ENCODE measurements at places on chromosomes 1 and 21.

- DNase-seq = peak; percentile 7
These were observed at the start of gene B3GALT2 for GRCh38 chr1:193185901-193186731. Gene B3GALT2, minus strand, starts transcription at chr1:193186613. Its CDS starts 5,051 bp downstream, at chr1:193181562.

GRCh38 chr1:43435146-43436145 is 18.3 kb downstream of the HYI start:
- no peak for DNase-seq

DNA sequence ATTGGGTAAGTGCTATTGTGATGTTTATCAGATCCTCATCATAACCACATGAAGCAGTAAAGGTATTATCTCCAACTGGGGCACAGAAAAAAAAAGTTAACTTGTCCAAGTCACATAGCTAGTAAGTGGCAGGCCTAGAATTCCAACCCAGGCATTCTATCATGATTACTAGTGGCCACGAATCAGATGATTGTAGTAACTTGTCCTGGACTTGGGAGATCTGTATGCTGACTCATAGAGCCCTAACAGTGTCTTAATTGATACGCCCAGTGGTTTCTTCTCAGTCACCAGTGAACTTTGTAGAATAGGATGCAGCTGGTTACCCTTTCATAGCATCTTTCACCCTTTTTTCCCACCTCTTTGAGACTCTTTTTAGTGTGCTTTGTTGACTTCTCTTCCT is 91.1 kb upstream of the UBE2U start:
- DNase-seq = peak; percentile 6

DNA sequence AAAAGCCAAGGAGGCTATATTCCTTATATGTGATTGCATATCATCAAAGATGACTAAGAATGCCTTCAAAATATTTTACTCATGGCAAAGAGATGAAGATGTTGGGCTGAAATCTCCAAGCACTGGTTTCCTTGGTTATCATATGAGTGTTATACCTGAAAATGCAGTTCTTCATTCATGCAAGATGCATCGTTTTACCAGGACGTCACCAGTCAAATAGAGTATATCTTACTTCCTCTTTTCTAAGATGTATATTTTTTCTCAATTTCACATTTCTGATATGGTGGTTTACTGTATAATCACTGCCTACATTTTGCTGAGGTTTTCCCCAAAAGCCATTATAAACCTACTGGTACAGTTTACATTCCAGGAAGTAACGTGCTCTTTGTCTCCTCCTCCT is 1085.7 kb downstream of the NCAM2 start:
- no peak for DNase-seq

DNA sequence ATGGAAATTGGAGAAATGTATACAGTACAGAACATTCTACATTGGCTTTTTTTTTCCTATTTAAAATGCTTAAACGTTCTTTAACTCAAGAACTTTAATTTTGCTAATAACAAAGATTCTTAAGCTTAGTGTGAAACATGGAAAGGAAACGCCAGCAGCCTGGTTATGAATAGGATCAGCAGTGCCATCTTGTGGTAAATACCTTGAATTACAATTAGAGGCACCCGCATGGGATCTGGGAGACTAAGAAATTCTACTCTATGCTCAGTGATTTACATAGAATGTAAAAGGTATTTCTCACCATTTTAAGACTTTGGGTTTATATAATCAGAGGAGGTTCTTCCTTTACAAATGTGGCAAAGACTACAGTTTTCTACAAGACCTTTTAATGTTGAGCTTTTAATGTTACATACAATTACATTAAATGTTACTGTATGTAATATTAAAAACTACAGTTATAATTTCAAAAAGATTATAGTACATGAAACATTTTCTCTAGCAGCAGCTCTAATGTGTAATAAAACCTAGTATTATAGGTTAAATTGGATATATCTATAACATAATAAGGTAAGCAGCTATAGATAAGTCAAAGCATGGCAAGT is 32.1 kb upstream of the APOBEC4 start:
- DNase-seq = no peak

DNA sequence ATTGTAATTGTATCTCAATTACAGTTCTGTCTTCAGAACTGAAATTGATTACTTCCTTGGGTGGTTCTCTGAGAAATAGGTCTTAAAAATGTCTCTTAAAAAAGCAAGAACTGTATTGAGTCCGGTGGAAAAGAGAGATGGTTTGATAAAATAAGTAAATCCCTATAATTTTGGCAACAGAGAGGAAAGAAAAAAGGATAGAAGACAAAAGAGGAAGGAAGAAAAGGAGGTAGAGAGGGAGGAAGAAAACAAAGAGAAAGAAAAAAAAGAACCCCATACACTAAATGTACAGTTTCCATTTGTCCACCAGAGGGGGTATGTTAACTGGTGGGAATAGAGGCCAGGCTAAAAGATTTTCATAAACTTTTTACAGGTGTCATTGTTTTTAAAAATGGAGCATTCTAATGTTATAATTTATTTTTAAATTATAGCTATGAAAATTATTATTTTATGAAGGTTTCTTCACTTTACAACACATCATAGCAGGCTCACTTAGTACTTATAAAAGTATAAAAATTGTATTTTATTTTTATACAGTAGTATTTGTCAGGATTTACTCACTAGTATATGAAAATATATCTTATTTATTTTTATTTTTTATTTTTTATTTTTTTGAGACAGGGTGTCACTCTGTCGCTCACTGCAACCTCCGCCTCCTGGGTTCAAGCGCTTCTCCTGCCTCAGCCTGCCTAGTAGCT is 2.1 kb upstream of the UBE2T start:
- DNase-seq = no peak

DNA sequence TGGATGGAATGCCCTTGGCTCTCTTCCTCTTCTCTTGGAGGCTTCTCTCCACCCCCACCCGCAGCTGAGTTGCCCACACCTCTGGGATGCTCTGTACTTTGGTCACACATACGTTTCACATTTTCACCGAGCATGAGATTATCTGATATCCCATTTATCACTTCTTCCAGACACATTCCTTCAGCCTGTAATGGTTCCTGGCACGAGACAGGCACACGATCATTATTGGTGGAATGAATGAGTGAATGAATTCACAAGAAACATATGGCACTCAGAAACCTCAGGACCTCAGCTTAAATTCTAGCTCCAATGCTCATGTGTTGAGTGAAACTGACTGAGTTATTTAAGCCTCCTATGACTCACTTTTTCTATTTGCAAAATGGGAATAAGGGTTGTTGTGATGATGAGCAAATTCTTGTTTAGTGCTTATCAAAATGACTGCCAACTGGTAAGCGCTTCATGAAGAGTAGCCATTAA is 242.7 kb upstream of the JUN start:
- DNase-seq = peak; percentile 54

- no peak for DNase-seq
These were observed 3.6 kb upstream of the S100A10 start for GRCh38 chr1:151997284-151997570.

DNA sequence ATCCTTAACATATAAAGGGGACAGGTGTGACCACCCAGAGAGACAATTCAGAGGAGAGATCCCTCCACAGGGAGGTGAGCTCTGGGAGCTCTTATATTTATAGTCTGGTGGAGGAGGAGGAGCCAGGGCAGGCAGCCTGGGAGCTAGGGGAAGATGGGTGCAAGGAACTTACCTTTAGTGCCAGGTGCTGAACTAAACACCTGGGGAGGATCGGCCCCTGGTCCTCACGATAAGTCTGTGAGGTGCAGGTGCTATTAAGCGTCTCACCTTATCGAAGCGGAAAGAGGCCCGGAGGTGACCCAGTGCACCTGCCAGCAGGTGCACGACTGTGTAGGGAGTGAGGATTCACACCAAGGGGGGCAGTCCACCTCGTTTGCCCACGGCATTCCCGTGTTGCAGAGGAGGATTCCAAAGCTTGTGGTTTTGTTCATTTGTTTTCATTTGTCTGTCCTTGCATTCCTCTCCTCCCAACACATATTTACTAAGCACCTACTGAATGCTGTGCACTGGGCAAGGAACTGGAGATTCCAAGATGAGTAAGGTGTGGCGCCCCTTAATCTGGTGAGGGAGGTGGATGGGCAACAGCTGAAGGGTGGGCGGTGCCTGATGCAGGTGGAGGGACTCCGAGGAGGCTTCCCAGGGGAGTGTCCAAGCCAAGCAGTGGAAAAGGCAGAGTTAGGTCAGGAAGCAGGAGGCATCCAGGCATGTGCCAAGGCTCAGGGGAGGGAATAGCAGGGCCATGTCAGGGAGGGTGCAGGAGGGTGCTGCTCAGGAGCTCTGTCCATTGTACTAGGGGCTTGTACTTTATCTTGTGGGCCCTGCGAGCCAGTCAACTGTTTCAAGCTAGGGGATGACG is 11.5 kb downstream of the ARHGEF10L start:
- no peak for DNase-seq

GRCh38 chr1:156172696-156173470 is 19.5 kb downstream of the SEMA4A start:
- DNase-seq = no peak

DNA sequence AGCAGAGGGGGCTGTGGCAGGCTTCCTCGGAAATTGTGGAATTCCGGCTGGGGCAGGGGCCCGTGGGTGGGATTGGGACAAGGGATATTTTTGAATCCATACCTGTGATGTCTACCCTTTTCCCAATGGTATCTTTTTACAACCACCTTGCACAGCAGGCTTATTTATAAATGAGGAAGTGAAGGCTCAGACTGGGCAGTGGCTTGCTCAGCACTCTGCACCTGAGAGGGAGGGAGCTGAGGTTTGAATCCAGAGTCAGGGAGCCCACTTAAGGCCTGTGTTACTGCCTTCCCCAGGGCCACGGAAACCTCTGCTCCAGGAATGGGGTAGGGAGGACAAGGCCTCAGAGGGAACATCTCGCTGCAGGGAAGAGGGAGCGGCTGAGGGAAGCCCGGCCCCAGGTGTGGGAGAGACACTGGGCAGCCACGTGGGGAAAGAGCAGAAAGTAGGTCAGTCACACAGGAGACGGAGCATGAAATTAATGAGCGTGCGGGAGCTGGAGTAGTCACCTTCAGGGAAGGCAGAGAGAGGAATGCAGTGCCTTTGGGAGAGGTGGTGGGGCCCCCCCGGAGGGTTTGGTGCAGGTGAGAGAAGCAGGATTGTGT is 35.4 kb upstream of the SCMH1 start:
- DNase-seq = no peak

DNA sequence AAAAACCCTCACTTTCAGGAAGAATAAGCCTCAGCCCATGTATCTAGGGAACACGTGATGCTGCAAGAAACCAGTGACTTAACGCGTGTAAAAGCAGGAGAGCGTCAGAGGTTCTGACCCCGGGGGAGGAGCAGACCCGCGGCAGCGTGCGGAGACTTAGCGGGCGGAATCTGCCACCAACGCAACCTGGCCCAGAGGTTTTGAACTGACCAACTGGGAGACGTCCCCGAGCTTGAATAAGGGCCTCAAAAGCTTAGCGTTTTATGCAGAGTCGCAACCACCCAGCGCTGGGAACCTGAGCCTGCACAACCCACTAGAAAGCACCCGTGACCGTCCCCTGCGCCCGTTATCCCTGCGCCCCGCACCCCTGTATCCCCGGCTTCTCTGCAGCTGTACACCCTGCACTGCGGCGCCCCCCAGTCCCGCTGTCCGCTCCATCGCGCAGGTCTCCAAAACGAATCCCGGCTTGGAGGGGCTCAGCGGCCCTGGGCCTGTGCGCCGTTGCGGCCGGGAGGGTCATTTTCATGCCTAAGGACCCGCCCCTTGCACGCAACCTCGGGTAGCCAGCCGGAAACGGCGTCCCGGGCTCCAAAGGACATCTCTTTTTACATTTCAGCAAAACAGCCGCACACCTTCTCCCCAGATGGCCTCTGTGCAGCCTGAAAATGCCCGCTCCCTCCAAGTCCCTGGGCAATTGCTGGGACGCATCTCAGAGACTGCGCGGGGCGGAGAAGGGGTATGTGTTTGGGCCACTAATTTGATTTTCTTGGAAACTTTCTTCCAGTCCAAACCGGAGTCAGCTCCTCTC is 29.4 kb upstream of the TRIM17 start:
- DNase-seq = no peak

GRCh38 chr1:60825593-60825992 is 256.8 kb upstream of the NFIA start:
- no peak for DNase-seq

GRCh38 chr1:240888039-240888786 is 276.3 kb upstream of the GREM2 start:
- DNase-seq = peak; percentile 4

- peak; percentile 60 for DNase-seq
These were observed 51.6 kb downstream of the GNG4 start for GRCh38 chr1:235597867-235598553.

DNA sequence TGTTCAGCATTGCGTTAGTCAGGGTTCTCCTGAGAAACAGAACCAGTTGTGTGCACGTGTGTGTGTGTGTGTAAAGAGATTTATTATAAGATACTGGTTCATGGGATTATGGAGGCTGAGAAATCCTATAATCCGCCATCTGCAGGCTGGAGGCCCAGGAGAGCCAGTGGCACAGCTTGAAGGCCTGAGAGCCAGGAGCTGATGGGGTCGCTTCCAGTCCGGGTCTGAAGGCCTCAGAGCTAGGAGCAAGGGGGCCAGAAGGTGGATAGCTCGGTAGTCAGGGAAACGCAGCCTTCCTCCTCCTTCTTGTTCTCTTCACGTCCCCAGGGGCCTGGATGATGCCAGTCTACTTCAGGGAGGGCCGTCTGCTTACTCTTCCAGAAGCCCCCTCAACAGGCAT is 37.7 kb downstream of the FAAP20 start:
- no peak for DNase-seq
